ENCODE measurements at places on chromosomes 11 and 22.

DNA sequence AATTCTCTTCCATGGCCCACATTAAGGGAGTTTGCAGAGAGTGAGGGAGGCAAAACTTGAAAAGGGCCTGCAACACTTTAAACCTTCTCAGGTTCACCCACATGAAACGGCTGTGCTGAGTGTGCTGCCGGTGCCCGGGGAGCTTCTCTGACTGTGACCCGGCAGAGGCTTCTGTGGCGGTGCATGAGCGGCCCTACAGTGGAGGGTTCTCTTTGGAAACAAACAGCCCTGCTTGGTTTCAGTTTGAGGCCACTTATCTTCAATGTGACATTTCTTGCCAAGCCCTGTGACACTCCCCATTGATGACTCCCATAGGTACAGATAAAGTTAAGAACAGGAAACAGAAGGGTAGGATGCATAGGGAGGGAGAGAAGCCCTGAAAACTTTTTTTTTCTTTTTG, 31.8 kb downstream of the FAM118A start:
- DNase-seq = no peak

- DNase-seq = no peak
These were observed 6.1 kb upstream of the ASCL2 start for GRCh38 chr11:2276280-2277007.

DNA sequence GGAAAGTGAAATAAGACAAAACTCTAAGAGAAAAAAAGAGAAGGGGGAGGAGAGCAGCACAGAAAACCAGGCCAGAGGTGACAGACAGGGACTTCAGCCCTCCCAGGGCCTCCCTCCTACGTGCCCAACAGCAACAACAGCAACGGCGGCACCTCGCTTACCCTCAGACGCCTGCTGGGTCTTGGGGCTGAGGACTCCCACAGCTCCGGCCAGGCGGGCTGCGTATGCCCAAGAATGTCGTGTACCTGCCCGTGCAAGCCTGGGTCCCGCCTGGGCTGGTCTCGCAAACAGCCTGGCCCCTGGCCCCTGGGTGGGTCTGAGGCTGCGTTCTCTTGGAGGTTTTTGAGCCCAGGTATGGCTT, 30.5 kb downstream of the ARAP1 start:
- DNase-seq = no peak

- DNase-seq = no peak
These were observed 126.6 kb downstream of the KCNC1 start for GRCh38 chr11:17861036-17861755.

GRCh38 chr11:5737670-5738392, 1.6 kb downstream of the OR56B1 start:
- DNase-seq = no peak

DNA sequence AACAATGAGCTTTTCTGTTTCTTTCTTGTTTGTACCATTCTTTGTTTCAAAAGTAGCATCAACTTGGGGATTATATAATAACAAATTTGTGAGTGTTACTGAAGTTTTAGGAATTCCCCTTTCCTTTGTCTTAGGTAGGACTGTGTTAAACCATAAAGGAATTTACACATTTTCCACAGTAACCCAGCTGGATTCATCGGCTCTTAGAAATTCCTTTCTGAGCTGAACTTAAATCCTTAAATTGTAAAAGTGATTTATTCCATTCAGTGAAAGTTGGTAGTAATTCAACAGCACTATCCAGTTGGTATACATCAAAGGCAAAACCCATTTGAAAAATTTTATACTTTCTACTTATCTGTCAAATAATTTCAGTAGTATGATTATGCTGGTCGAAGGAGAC, 11.8 kb downstream of the EMSY start:
- no peak for DNase-seq

- no peak for DNase-seq
These were observed 62.7 kb upstream of the AMPD3 start for GRCh38 chr11:10392095-10393079.

All from NCI-H748 treated with DMSO at 0.1 percent for 48 hours (cell line).